Naive thymus-derived CD4-positive, alpha-beta T cell (primary cell): ENCODE measurements at places on chromosomes 5 and 9. TPM values are rescaled to one million over a fixed set of nuclear protein-coding genes. Genes with fewer than 3 reads are reported as not detected.

DNA sequence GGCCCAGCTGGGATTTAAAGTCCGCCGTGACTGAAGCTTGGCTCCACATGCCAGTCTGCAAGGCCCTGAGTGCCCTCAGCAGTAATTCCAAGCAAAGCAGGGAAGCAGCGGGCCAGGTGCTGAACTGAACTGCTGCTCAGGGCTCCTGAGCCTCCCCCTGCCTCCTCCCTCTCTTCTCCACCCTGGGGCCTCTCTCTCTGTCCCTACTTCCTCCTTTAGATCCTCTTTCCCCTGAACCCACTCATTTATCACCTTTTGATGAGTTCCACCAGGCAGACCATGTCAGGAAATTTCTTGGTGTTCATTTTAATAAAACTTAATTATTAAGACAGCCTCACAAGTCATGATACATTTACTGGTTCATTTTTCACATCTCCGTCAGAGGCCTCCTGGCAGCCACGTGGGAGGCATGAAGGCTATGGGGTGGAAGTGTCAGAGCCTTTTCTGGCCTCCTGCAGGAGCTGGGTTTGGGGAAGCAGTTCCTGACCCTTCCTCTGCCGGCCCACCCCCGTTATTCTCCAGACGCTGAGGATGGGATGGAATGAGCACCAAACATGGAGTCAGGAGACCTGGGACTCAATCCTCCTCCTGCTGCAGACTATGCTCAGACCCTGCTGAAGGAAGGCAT, 32.2 kb upstream of the KCNIP1 start:
- no peak overlapping the region for H3K4me3 ChIP-seq
- no peak overlapping the region for H3K27ac ChIP-seq
- no peaks in the 10 kb centered on the region for H3K36me3 ChIP-seq
- DNase-seq, result no peak
- no peaks in the 10 kb centered on the region for H3K27me3 ChIP-seq
- no peaks in the 10 kb centered on the region for H3K4me1 ChIP-seq

DNA sequence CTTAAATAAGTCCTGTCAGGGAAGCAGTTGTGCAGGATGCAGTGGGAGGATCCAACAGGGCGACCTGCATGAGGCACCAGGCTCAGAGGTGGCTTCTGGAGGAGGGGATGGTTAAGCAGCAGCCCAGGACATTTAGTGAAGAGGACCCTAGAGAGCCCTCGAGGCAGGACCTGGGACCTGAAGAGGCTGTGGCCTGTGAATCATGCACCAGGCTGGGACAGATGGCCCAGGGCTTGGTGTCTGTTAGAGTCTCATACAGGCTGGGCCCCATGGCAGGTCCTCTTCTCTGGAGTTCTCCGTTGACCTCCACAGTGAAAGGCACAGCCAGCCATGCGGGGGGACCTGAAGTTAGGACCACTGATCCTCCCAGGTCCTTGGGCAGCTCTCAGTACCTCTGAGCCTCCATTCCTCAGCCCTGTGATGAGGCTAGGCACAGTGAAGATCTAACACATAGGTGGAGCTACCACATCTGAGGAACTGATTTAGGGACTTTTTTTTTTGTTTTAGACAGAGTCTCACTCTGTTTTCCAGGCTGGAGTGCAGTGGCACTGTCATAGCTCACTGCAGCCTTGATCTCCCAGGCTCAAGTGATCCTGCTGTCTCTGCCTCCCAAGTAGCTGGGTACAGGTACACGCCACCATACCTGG, 60.8 kb upstream of the GARNL3 start:
- no peak overlapping the region for H3K4me3 ChIP-seq
- no peaks in the 10 kb centered on the region for H3K4me1 ChIP-seq
- no peaks in the 10 kb centered on the region for H3K36me3 ChIP-seq
- no peak overlapping the region for H3K27ac ChIP-seq
- no peaks in the 10 kb centered on the region for H3K27me3 ChIP-seq

Gene PCDHGA10
- 0.11 TPM for total RNA-seq

DNA sequence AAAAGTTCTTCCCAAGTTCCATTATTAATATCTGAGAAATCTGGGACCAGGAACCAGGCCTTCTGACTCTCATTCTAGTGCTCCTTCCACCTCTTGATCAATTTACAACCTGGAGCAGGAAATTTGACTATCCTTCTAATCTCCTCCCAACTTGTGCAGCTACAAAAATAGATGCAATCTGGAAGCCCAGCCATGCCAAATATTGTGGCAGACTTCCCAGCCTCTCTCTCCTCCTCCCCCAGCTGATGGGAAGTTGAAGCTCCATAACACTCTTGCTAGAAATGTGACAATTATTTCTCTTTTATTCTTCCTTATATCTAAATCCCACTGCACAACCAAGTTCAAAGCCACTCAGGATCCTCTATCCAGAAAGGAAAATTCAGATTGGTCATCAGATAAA, 252.1 kb downstream of the SEC61B start:
- no peaks in the 10 kb centered on the region for H3K4me1 ChIP-seq
- DNase-seq, result no peak

Gene GDA
- total RNA-seq, result not detected

GRCh38 chr5:53479045-53479589, 1.3 kb upstream of the FST start:
- no peaks in the 10 kb centered on the region for H3K27me3 ChIP-seq
- peaks cover 10% of the 10 kb centered on the region for H3K4me1 ChIP-seq
- H3K4me3 ChIP-seq, result peak overlapping the region; percentile 50
- no peak for DNase-seq
- H3K27ac ChIP-seq, result no peak overlapping the region
- no peaks in the 10 kb centered on the region for H3K36me3 ChIP-seq

Gene NUTM2F
- not detected in 2 replicates for total RNA-seq

GRCh38 chr5:73822278-73822988, 196.4 kb downstream of the ARHGEF28 start:
- H3K4me1 ChIP-seq, result no peaks in the 10 kb centered on the region
- H3K4me3 ChIP-seq, result no peak overlapping the region
- H3K36me3 ChIP-seq, result no peaks in the 10 kb centered on the region
- H3K27ac ChIP-seq, result no peak overlapping the region

DNA sequence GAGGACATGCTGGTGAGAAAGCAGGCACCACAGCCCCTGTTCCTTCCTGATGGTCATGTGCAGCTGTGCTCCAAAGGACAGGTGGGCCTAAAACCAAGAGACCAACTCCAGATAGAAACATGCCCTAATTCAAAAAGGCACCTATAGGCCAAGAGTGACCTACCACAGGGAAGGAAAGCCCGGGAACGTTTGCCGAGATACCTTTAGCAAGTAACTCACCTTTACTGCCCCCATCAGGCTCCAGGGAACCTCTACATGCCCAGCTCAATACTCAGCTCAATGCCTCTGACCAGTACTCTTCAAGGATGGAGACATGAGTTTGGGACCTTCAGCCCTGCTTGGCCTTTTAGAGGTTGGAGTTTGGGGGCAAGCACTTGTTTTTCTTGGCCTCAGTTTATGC, 172.8 kb upstream of the FSTL4 start:
- H3K27me3 ChIP-seq, result no peaks in the 10 kb centered on the region
- H3K36me3 ChIP-seq, result no peaks in the 10 kb centered on the region
- no peak overlapping the region for H3K27ac ChIP-seq

Gene DIMT1
- 28.8 TPM for total RNA-seq

GRCh38 chr5:38837932-38838331, 7.9 kb upstream of the OSMR start:
- no peak overlapping the region for H3K27ac ChIP-seq
- no peaks in the 10 kb centered on the region for H3K27me3 ChIP-seq
- H3K36me3 ChIP-seq, result no peaks in the 10 kb centered on the region
- no peak overlapping the region for H3K4me3 ChIP-seq
- H3K4me1 ChIP-seq, result no peaks in the 10 kb centered on the region

DNA sequence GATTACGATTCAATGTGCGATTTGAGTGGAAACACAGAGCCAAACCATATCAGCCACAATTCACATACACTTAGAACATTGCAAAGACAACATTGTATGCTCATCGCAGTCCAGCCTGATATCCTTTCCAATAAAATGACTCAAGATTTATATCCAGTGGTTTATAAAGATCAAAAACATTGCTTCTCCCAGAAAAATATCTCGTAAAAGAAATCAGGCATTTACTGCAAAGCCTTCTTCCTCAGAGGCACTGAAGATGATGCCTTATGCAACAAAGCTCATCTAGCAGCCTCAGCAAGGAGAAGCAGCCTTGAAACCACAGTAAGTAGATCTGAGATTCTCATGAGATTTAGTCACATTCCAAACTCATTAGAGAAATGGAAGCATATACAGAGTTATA, 523.8 kb downstream of the ELAVL2 start:
- DNase-seq, result no peak
- H3K4me3 ChIP-seq, result no peak overlapping the region
- no peaks in the 10 kb centered on the region for H3K4me1 ChIP-seq
- H3K27me3 ChIP-seq, result no peaks in the 10 kb centered on the region
- H3K36me3 ChIP-seq, result no peaks in the 10 kb centered on the region
- H3K27ac ChIP-seq, result no peak overlapping the region

Gene NTNG2
- total RNA-seq, result 3.7 TPM

Gene NFIB
- not detected in 2 replicates for total RNA-seq

DNA sequence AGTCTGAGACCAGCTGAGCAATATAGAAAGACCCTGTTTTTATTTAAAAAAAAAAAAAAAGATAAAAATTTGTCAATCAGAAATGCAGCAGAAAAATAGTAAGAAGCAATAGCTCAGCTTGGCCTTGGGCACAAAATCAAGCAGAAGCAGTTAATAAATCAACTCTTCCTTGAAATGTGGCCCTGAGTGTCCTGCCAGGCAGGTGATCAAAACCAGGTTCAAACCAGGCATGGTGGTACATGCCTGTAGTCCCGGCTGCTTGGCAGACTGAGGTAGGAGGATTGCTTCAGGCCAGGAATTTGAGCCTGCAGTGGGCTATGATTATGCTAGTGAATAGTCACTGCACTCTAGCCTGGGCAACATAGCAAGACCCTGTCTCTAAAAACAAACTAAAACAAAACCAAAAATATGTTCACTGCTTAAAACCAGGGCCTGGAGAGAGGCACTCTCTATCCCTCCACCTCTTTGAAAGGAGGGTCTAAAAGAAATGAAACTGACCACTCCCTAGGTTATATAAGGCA, 27.9 kb upstream of the KLF9 start:
- H3K4me1 ChIP-seq, result no peaks in the 10 kb centered on the region
- no peak for DNase-seq
- no peaks in the 10 kb centered on the region for H3K36me3 ChIP-seq
- H3K4me3 ChIP-seq, result no peak overlapping the region
- H3K27me3 ChIP-seq, result no peaks in the 10 kb centered on the region
- H3K27ac ChIP-seq, result no peak overlapping the region

- DNase-seq, result no peak
- H3K4me3 ChIP-seq, result no peak overlapping the region
- no peaks in the 10 kb centered on the region for H3K27me3 ChIP-seq
- no peak overlapping the region for H3K27ac ChIP-seq
These were observed 26.2 kb downstream of the MGAT1 start for GRCh38 chr5:180776376-180776775.

Gene SPINK13
- not detected for total RNA-seq
